ENCODE measurements at places on chromosomes 7 and 10.
A peak's percentile ranks its signal among the peaks of the same experiment; 100 is the strongest.

GRCh38 chr10:86362129-86362527, 4.5 kb downstream of the GRID1 start:
- peaks cover 34% of the 10 kb centered on the region for H3K27me3 ChIP-seq
- no peak for DNase-seq
- no peak overlapping the region for H3K27ac ChIP-seq
- no peaks in the 10 kb centered on the region for H3K36me3 ChIP-seq

- H3K27ac ChIP-seq: no peak overlapping the region
- no peak overlapping the region for H3K4me3 ChIP-seq
- no peaks in the 10 kb centered on the region for H3K36me3 ChIP-seq
Observed at GRCh38 chr7:2100278-2101208, 132.2 kb downstream of the MAD1L1 start.

GRCh38 chr7:151404216-151405011, 5.4 kb downstream of the WDR86 start:
- H3K27me3 ChIP-seq: no peaks in the 10 kb centered on the region
- DNase-seq: no peak
- H3K4me3 ChIP-seq: no peak overlapping the region

DNA sequence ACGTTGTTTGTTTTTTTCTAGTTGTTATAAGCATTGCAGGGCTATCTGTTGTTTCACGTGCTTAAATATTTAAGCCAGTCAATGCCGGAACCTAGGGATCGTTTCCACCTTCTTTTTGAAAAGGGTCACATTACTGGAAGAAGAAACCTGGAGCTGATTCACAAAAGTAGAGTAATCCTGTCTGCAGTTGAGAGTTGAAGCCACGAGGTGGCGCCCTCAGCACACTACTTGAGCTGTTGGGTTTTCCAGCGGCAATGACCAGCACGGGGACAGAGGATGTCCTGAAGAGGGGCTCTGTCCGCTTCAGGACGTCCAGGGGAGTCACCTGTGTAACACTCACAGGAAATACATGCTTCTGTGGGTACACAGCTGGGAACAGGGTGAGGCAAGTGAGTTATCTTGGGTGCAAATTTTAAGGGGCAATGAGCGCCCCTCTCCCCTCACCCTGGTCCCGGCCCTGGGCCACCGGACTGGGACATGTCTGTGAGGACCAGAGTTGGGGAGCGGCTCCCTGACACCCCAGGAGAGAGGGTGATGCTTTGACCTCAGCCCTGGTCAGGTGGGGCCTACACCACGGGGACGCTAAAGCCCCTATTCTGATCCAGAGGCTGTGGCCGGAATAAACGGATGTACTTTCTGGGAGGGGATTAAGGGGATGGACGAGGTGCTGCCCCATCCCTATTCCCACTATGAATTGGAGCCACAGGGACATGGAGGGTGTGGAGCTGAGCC, 26.3 kb upstream of the WDFY4 start:
- no peaks in the 10 kb centered on the region for H3K27me3 ChIP-seq
- H3K4me3 ChIP-seq: no peak overlapping the region
- DNase-seq: no peak
- no peak overlapping the region for H3K27ac ChIP-seq
- no peaks in the 10 kb centered on the region for H3K36me3 ChIP-seq

GRCh38 chr7:92850516-92850915, 14.1 kb upstream of the CDK6 start:
- H3K36me3 ChIP-seq: no peaks in the 10 kb centered on the region
- no peak overlapping the region for H3K27ac ChIP-seq
- H3K27me3 ChIP-seq: no peaks in the 10 kb centered on the region
- no peak overlapping the region for H3K4me3 ChIP-seq
- no peak for DNase-seq
- H3K4me1 ChIP-seq: no peaks in the 10 kb centered on the region

DNA sequence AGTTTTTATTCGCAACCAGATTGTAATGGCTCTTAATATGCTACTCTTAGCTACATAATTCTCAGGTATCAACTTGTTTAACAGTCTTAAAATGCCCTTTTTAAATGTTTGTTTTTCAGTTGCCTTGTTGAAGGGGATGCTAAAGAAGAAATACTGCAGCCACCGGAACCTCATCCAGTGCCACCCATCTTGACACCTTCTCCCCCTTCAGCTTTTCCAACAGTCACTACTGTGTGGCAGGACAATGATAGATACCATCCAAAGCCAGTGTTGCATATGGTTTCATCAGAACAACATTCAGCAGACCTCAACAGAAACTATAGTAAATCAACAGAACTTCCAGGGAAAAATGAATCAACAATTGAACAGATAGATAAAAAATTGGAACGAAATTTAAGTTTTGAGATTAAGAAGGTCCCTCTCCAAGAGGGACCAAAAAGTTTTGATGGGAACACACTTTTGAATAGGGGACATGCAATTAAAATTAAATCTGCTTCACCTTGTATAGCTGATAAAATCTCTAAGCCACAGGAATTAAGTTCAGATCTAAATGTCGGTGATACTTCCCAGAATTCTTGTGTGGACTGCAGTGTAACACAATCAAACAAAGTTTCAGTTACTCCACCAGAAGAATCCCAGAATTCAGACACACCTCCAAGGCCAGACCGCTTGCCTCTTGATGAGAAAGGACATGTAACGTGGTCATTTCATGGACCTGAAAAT, 69.5 kb upstream of the RSBN1L start:
- no peaks in the 10 kb centered on the region for H3K4me1 ChIP-seq
- H3K36me3 ChIP-seq: peaks cover 5% of the 10 kb centered on the region
- no peak for DNase-seq
- H3K27ac ChIP-seq: no peak overlapping the region

DNA sequence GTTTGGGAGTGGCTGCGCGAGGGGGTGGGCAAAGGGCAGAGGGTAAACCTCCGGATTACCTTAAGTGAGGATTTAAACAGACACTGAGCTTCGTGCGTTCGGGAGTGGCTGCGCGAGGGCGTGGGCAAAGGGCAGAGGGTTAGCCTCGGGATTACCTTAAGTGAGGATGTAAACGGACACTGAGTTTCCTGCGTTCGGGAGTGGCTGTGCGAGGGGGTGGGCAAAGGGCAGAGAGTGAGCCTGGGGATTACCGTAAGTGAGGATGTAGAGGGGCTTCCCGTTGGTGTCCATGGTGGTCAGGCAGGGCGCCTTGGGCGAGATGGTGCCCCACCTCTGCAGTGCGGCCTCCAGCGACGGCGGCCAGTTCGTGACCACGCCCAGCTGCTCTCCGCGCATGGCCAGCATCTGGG, 275.8 kb downstream of the DIP2C start:
- H3K36me3 ChIP-seq: peaks cover 5% of the 10 kb centered on the region
- H3K4me3 ChIP-seq: no peak overlapping the region
- no peak overlapping the region for H3K27ac ChIP-seq
- DNase-seq: no peak
- no peaks in the 10 kb centered on the region for H3K27me3 ChIP-seq

GRCh38 chr7:2719007-2719406, 31.0 kb downstream of the AMZ1 start:
- no peak overlapping the region for H3K4me3 ChIP-seq
- no peak for DNase-seq
- H3K27me3 ChIP-seq: no peaks in the 10 kb centered on the region
- no peak overlapping the region for H3K27ac ChIP-seq
- H3K4me1 ChIP-seq: peaks cover 32% of the 10 kb centered on the region

DNA sequence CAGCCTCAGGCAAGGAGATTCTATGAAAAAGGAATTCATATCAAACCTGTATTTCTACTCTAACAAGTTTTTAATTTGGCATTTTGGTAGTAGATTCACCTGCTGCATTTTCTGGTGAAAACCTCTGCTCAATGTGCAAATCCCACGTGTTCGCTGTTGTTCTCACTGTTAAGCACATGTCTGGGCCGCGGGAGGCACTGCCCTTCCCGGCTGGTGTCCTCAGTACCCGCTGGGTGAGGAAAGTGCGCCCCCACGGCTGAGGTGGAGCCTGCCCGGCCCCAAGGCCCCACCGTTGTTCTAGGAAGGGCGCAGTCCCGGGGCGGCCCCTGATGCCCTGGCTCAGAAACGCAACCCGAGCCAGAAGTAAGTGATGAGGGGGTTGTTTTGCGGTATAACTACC, 193.4 kb upstream of the VWC2 start:
- H3K27me3 ChIP-seq: no peaks in the 10 kb centered on the region
- no peak overlapping the region for H3K4me3 ChIP-seq
- no peak for DNase-seq
- H3K4me1 ChIP-seq: no peaks in the 10 kb centered on the region
- no peaks in the 10 kb centered on the region for H3K36me3 ChIP-seq
- H3K27ac ChIP-seq: no peak overlapping the region

DNA sequence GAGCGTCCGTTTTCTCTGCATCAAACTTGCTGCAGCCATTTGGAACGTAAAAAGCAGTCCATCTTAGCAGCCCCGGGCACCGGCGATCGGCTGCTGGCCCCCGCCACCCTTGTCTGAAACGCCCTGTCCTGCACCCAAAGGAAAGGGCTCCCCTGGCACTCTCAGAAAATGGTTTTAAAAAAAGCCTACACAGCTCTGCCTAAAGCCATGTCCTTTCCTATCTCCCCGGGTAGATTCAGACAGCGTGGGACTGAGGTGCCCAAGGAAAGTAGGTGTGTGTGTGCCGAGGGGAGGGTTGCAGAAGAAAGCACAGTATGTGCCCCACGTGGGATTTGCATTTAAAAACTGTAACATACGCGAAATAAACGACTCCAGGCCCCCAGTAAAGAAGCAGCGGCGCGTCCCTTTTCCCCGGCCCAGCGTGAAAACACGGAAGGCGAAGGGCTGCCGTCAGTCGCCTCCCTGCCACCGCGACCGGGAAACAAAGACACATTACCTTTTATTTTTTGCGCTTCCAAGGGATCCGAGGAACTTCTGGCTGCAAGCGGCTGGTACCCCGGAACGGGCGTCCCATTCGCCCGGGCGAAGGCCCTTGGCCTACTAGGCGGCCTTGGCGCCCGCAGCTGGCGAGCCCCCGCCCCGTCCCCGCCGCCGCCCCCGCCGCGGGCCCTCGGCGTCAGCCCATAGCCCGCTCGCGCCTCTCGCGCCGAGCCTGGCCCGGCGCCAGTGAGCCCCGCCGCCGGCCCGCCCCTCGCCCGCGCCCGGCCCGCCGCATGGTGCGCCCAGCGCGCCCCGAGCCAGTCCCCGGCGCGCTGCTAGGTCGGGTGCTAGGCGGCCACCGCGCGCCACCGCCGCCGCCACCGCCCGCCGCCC, 304.6 kb downstream of the PRPF18 start:
- DNase-seq: no peak
- peaks cover 22% of the 10 kb centered on the region for H3K27me3 ChIP-seq
- peaks cover 12% of the 10 kb centered on the region for H3K4me1 ChIP-seq
- H3K4me3 ChIP-seq: peak overlapping the region; percentile 49
- no peaks in the 10 kb centered on the region for H3K36me3 ChIP-seq

GRCh38 chr7:158394936-158395335, 192.7 kb downstream of the PTPRN2 start:
- H3K27me3 ChIP-seq: no peaks in the 10 kb centered on the region
- H3K36me3 ChIP-seq: no peaks in the 10 kb centered on the region
- DNase-seq: no peak
- H3K4me3 ChIP-seq: no peak overlapping the region

- H3K27ac ChIP-seq: no peak overlapping the region
- H3K27me3 ChIP-seq: no peaks in the 10 kb centered on the region
- H3K36me3 ChIP-seq: no peaks in the 10 kb centered on the region
- no peak overlapping the region for H3K4me3 ChIP-seq
- H3K4me1 ChIP-seq: no peaks in the 10 kb centered on the region
Observed at GRCh38 chr10:106082865-106083264, 1081.6 kb downstream of the SORCS1 start.

GRCh38 chr7:34445653-34446052, 212.4 kb upstream of the NPSR1 start:
- no peaks in the 10 kb centered on the region for H3K4me1 ChIP-seq
- no peaks in the 10 kb centered on the region for H3K27me3 ChIP-seq

GRCh38 chr10:86946213-86947155, 10.9 kb downstream of the MMRN2 start:
- no peaks in the 10 kb centered on the region for H3K27me3 ChIP-seq
- no peak overlapping the region for H3K27ac ChIP-seq
- peaks cover 17% of the 10 kb centered on the region for H3K4me1 ChIP-seq
- no peak overlapping the region for H3K4me3 ChIP-seq

DNA sequence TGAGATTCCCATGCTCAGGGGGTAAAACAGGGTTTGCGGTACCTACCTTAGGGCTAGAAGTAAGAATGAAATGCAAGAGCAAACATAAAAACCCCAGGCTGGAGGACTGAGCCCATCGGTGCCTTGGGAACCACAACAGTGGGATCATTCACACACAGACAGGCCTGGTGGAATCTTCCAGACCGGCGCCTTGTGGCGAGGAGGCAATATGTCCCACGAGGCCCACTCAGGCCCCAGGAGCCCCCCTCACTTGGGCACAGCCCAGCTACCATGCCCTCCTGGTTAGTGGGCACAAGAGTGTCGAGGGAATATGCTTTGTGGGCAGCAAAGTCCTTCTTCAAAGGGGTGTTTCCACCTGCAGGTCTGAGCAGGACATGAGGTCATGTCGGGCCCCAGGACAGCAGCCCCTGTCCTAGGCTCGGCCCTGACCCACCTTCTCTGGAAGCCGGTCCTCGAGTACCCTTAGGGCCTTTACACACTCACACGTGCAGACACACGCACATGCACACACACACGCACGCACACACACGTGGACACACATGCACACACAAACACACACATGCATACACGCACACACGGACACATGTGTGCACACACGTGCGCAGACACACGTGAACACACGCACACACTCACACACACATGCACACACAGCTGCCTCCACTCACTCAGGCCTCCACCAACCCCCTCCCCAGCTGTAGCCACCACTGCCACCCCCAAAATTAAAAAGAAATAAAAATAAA, 51.5 kb upstream of the MYL10 start:
- no peaks in the 10 kb centered on the region for H3K36me3 ChIP-seq
- no peak for DNase-seq
- no peak overlapping the region for H3K27ac ChIP-seq
- no peaks in the 10 kb centered on the region for H3K4me1 ChIP-seq
- H3K27me3 ChIP-seq: no peaks in the 10 kb centered on the region

DNA sequence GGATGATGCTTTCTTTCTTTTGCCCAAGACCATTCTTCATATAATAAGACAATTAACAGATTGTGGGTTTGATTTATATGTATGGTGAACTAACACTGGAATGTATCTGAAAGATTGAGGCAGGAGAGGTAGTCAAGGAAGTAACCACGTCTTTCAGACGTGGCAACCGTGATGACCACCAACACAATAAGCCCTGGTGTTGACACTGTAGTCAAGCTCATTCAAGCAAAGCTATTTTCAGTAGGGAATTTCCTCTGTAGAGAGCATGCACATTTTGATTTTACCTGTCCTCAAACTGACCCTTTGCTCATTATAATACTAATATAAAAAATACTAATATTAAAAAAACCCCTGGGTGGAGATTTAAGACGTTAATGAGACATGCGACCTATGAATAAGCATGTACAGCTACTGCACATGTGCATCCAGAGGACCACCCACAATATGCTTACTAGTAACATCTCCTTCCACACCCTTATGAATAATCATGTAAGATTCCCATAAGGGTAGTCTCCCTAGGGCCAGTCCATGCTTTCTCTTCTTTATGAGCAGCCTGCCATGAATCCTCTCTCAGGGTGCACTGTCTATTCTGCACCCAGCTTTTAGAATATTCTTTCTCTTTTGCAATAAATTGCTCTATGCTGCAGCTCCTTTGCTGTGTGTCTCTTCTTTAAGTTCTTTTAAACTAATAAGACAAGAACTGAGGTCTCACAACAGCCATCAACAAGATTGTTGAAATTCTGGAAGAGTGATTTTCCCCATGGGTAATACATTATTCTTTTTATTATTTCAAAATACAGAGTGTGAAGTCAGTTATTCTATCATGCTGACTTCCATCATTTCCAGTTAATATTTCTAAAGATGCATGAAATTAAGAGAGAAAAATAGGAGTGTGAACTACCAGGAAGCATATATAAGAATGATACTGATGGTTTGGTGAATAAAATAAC, 151.3 kb upstream of the NPVF start:
- H3K4me3 ChIP-seq: no peak overlapping the region
- H3K36me3 ChIP-seq: no peaks in the 10 kb centered on the region

Data from effector memory CD4-positive, alpha-beta T cell (primary cell).